Activated naive CD4-positive, alpha-beta T cell treated with anti-CD3 and anti-CD28 coated beads, Interleukin-2, amount 10 ng/mL, durations not matched to agents 7 days and 5 days (primary cell): ENCODE measurements at places on chromosomes 2 and 18.

- no peak for DNase-seq
Observed at GRCh38 chr2:217919204-217919603, 83.6 kb downstream of the TNS1 start.

DNA sequence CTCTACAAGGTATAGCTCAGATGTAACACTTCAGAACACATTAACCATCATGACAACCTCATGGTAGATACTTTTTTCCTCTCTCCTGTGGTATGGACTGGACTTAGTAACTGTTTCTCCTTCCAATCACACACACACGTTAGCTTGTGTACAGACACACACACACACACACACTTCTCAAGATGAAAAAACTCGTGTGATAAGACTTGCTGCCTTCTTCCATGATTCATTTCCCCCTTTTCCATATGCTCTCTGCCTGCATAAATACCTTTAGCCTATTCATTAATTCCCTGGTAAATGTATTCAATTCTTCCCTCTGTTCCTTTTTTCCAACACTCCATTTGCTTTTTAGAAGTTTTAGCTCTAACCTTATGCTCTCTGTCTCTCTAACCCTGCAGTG, 118.9 kb upstream of the TANK start:
- no peak for DNase-seq

DNA sequence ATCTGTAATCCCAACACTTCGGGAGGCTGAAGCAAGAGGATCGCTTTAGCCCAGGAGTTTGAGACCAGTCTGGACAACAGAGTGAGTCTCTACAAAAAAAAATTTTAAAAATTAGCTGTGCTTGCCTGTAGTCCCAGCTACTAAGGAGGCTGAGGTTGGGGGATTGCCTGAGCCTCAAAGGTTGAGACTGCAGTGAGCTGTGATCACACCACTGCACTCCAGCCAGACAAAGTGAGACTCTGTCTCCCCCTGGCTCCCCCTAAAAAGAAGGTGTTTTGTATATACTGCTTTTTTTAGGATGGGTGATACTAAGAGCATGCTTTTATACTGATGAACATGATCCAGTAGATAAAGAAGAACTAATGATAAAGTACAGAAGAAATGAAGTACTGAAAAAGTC, 145.0 kb downstream of the BAZ2B start:
- no peak for DNase-seq

DNA sequence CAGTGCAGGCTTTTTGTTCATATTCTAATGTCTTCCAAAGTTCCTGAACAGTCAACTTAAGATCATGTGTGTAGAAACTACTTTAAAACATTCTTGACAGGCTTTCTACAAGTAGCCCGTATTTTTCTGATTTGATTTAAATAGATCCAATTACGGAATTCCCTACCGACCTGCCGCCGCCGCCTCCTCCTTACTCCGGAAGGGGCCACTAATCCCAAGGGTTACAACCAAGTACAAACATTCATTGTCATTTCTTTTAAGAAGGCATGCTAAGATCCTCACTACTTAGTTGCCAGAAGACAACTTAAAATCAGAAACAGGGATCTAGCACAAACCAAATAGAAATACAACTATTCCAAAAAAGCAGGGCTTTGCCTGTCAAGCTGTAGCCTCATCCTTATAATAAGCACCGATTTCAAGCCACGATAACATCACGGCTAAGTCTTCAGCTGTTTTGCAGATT, 784 bp downstream of the WDR33 start:
- no peak for DNase-seq

DNA sequence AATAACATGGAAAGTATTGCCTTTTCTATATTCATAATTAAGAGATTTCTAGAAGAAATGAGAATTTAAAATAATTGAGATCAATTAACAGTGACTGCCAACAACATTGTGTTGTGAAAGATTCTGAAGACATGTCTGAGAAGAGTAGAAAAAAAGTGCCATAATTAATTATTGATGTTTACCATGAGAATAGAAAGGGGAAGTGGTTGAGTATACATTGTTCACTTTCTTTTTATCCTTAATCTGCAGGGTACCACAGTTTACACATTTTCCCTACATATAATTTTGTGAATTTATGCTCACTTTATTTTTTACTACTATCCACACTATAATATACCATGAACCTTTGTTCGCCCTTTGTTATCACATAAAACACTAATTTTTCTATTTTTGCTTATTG, 47.1 kb upstream of the UBE2E3 start:
- DNase-seq: no peak

GRCh38 chr2:230018153-230018552, 50.6 kb downstream of the SLC16A14 start:
- no peak for DNase-seq

DNA sequence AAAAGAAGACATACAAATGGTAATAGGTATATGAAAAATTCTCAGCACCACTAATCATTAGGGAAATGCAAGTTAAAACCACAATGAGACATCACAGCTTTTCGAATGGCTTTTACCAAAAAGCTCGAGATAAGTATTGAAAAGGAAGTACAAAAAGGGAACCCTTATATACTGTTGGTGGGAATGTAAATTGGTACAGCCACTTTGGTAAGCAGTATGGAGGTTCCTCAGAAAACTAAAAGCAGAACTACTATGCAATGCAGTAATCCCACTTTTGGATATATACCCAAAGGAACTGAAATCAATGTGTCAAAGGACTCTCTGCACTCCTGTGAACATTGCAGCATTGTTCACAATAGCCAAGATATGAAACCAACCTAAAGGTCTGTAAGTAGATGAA, 107.5 kb upstream of the SPATS2L start:
- no peak for DNase-seq

DNA sequence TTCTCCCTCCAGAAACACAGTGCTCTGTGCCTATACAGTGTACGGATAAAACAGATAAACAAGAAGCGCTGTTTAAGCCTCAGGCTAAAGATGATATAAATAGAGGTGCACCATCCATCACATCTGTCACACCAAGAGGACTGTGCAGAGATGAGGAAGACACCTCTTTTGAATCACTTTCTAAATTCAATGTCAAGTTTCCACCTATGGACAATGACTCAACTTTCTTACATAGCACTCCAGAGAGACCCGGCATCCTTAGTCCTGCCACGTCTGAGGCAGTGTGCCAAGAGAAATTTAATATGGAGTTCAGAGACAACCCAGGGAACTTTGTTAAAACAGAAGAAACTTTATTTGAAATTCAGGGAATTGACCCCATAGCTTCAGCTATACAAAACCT, 70.7 kb downstream of the TANK start:
- no peak for DNase-seq

GRCh38 chr2:46023165-46023854, 273.9 kb upstream of the EPAS1 start:
- DNase-seq: no peak

DNA sequence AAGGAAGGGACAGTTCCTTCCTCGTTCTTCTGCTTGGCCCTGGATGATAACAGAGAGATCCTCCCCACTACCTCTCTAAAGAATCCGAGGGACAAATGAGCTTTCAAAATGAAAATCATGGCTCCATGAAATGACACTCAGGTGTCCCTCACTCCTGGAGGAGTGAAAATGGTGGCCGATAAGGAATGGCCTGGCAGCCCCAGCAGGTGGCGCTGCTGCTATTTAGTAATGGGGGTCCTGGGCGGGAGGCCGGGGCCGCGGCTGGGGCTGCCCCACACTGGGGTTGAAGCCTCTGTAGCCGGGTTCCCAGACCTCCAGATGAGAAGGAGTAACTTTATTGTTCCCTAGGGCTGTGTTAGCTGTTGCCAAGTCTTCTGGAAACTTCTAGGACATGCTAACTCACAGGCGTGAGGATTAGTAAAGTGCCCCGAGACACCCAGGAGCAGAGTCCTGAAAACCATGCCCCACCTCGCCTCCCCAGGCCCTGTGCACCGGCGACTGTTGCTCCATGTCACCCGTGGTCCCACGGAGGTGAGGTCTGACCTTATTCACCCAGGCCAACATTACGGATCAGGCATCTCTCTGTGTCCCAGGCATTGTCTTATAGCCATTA, 138.0 kb downstream of the CTIF start:
- peak; percentile 77 for DNase-seq

GRCh38 chr18:70380915-70381896, 92.4 kb downstream of the SOCS6 start:
- DNase-seq: no peak

GRCh38 chr2:14712111-14712510, 79.6 kb downstream of the LRATD1 start:
- DNase-seq: no peak

DNA sequence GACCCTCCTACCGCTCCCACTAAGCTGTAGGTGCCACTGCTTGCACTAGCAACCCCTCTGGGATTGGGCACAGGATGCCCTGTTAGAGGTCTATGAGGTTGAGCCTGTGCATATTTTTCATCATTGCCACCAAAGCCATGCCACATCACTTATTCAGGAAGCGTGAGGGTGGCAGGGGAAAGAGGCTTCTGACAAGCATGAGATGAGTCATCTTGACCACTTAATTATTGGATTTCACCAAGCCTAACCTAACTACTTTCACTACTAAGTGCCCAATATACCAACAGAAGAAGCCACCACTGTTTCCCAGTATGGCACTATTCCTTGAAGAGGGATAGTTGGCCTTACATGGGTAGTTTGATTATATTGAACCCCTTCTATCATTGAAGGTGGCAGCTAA, 181.3 kb upstream of the EPHA4 start:
- DNase-seq: no peak

- DNase-seq: no peak
Observed at GRCh38 chr2:76464310-76464709, 753.6 kb upstream of the GCFC2 start.

- DNase-seq: no peak
Observed at GRCh38 chr18:22167471-22168241, 1.7 kb upstream of the GATA6 start.

DNA sequence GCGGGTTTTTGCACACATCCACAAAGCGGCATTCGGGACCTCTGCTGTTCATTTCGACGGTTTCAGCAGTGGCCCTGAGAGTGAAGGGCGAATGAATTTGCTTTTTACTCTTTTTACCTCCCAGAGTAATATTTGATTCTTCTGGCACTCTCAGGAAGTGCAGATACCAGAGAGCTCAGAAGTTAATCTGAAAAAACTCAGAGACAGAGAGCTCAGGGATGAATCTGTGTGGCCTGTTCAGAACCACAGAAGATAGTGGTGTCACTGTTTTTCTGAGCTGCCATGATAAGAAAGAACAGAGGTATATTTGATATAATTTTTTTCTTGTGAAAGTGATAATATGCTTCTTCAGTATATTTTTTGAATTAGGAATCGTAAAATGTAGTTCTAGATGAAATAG, 129.3 kb downstream of the MBP start:
- DNase-seq: no peak

DNA sequence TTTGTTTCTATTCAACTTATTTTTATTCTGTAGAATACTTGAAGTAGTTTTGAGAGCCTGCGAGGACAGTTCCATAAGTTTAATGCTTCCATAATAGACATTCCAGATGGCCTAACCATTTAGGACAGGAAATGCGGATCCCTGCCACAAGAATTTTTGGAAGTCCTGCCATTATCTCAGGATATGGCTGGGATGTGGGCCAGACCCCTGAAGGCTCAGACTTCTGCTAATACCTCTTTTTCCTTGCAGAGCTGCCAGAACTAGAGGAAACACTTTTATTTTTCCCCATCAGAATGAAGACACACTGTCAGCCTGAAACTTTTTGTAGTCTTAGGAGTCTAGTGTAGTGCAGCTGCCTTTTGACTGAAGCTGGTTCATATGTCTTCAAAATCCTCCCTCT, 806.5 kb downstream of the TDRD15 start:
- no peak for DNase-seq

- DNase-seq: peak; percentile 41
Observed at GRCh38 chr2:64525317-64525613, 1.1 kb downstream of the AFTPH start.

- no peak for DNase-seq
Observed at GRCh38 chr2:225742487-225742886, 343.0 kb downstream of the NYAP2 start.

DNA sequence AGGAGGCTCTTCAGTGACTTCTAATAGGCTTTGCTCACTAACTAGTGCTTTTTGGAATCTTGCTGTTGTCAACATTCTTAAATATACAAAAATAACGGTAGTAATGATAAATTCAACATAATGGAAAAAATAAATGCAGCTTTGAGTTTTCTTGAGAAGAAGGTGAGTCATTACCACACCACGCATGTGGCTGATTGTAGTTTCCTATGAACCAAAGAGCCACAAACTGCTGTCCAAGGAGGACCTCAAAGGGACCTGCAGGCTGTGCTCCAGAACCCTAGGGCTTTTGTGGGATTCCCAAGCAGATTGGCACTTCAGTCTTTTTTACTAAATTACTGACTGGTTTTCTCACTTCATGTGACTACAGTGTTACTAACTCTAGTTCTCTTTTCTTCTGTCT, 66.7 kb downstream of the TPGS2 start:
- DNase-seq: no peak

DNA sequence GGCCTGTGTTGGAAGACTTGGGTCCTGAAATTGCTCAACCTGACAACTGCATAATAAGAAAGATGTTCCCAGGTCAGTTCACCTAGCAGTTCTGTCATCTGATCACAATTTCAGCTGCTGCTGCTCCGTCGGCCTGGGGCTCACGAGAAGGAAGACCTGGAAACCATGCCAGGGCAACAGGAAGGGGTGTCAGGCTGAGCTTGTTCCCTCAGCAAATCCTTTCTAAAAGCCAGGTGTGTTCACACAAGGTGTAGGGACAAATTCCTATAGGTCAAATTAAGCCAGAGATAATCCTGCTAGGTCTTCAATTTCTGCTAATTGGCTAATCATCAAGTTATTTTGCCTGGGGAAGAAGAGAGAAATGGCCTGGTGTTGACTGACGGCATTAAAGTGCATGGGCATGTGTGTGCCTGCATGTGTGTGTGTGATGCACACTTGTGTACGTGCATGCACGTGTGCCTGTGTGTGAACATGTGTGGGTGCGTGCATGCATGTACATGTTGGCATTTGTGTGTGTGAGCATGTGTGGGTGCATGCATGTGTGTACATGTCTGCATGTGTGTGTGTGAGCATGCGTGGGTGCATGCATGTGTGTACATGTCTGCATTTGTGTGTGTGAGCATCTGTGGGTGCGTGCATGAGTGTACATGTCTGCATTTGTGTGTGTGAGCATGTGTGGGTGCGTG, 178.6 kb downstream of the TMEM18 start:
- DNase-seq: no peak

GRCh38 chr2:80703532-80703931, 399.0 kb upstream of the LRRTM1 start:
- DNase-seq: no peak

GRCh38 chr2:176852667-176853066, 359.9 kb upstream of the HNRNPA3 start:
- peak; percentile 58 for DNase-seq

DNA sequence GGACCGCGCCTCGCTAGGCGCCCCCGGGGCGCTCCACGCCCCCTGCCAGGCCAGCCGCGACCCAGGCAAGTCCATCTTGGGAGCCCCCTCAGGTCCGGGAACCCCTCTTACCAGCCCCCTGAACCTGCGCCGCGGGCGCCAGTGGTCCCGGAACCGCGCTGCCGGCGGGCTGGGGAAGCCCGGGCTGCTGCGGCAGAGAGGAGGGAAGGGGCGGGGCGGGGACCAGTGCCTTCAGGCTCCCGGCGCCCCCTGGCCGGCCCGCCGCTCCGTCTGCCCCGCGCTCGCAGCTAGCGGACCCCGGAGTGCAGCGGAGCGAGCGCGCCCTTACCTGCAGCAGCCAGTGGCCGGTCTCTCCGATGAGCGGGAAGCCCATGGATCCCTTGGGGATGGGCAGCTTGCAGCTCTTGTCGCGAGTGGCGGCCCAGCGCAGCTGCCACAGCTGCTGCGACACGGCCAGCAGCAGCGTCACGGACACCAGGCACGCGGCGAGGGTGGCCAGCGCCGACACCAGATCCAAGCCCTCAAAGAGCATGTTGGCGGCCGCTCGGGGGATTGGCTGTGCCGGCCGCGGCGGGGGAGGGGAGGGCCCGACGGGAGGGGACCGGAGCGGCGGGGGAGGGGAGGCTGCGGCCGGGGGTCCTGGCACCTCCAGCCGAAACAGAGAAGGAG, at the start of gene CYP26B1:
TSS of gene CYP26B1 (minus strand) at position 560 of the 669 bp plus-strand sequence. CDS start at position 532, 28 bp downstream.
- peak; percentile 14 for DNase-seq
